ENCODE measurements at places on chromosomes 6 and 20.

DNA sequence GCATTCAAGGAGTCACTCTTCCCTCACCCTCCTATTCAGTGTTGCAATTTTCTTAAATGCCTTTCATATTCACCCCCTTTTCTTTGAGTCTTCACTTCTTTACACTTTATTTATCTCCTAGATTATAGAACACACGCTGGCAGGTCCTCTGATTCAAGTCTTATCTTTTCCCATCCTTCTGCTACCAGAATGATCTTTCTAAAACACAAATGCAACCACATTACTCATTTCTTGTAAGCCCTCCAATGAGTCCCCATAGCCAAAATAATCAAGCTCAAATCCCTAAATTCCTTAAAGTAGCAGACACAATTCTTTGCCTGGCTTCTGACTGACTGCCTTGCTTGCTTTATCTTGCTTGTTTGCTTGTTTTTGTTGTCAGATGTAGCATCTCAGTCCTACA lies 920.0 kb downstream of the TFAP2A start:
- DNase-seq = no peak

GRCh38 chr6:124234801-124235200 lies 431.1 kb downstream of the NKAIN2 start:
- no peak for DNase-seq

DNA sequence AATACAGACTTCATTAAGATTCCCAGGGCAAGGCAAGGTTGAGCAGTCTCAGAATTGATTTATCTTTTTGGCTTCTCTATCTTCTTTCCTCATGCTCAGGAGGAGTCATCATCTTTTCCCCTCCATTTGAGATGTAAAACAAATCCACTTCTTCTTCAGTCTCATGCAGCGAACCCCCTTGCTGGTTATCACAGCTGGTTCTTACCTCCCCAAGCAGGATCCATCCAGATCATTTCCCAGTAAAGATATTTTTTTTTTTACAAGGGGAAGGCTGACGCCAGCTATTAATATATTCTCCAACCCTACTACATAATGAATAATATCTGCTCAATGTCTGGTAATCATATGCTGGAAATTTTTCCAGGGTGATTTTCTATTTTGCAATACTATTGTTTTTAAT lies 508.9 kb upstream of the NOX3 start:
- no peak for DNase-seq

- peak; percentile 80 for DNase-seq
Observed at GRCh38 chr20:35767683-35768481, 3.9 kb upstream of the PHF20 start.

- no peak for DNase-seq
Observed at GRCh38 chr6:34102099-34102656, 43.7 kb downstream of the GRM4 start.

GRCh38 chr6:135939208-135939591 lies 87.7 kb downstream of the PDE7B start:
- DNase-seq = no peak

- DNase-seq = no peak
Observed at GRCh38 chr20:36322131-36322530, 16.0 kb downstream of the DLGAP4 start.

GRCh38 chr20:4006640-4007039 lies 8.7 kb downstream of the RNF24 start:
- no peak for DNase-seq

- DNase-seq = no peak
Observed at GRCh38 chr6:155228546-155229166, 35.2 kb upstream of the CLDN20 start.

GRCh38 chr6:26327450-26328264 lies 37.3 kb upstream of the BTN3A2 start:
- DNase-seq = peak; percentile 60

DNA sequence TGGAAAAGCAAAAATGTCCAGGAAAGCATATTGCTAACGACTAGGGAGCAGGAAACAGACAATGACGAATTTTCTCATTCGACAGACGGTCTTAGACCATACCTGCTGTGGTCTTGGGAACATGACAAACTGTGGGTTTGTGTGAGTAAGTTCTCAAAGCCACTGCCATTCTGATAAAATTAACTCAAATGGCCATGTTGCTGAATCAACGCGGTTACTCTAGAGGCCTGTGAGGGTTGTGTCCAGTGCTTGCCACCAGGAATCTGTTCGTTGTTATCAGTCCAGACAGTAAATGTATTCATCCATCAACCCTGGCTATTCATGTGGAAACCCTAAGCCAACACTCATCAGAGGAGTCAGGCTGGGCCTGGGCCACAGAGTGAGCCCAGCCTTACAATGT lies 124.3 kb downstream of the MYLK4 start:
- no peak for DNase-seq

DNA sequence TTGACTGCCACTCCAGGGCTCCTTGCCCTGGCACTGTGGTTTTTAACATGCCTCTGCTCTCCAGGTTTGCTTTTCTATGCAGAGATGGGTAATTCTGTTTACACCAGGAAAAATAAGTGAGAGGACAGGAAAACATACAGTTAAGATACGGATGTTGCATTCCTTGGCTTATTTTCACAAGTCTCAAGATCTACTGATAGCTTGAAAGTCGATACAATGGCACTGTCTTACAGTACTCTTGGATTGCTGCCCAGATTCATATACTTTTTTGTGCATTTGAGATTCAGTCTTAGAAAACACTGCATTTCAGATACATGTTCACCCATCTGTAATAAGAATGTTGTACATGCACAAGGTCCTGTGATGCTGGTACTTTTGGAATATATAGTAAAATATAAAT lies 159.6 kb upstream of the FLRT3 start:
- no peak for DNase-seq

- peak; percentile 63 for DNase-seq
Observed at GRCh38 chr6:109235481-109236038, 140.3 kb downstream of the CEP57L1 start.

- no peak for DNase-seq
Observed at GRCh38 chr20:20020908-20021307, 3.7 kb downstream of the NAA20 start.

DNA sequence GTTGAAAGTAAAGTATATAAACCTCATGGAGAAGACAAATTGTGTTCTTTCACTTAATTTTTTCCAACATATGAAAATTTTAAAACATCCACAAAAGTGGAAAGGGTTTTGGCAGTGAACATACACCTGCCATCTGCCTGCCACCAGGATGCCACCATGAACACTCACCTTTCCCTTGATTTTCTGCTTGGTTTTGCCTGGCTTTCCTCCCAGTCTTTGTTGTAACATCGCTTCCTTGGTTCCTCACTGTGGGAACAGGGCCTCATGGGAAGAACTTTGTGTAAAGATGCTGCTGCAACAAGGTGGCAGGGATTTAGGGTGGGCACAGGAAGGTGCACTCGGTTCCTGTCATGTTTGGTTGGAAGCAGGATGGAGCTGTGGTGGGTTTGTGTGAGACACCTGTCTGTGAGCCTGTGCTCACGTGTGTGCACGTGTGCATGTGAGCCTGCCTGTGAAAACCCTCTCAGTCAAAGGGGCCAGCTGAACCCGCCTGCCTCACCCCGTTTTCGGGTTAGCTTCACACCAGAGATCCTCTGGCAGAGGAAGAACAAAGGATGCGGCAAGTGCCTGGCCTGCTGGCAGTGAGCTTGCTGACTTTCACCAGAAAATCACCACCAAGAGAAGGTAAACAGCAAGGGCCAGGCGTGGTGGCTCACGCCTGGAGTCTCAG lies 11.0 kb upstream of the RBM38 start:
- DNase-seq = no peak

DNA sequence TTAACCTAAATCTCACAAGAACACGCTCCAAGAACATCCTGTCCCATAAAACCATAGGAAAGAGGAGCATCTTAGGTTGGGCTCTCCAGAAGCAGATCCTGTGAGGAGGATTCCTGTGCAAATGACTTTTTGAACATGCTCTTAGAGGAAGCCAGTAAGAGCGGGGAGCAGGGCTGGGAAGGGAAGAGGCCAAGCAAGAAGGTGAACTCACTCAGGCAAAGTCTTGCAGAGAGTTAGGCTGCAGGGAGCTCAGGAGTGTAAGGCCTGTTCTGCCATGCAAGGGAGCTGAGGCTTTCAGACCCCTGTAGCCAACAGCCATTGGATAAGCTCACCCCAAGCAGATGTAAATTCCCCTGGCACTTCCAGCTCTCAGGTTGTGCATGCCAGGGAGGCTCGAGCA lies 63.6 kb upstream of the LY86 start:
- DNase-seq = no peak

- DNase-seq = peak; percentile 1
Observed at GRCh38 chr6:95325916-95326315, 251.4 kb upstream of the MANEA start.
